ENCODE measurements at places on chromosomes 1 and 21.

GRCh38 chr1:42845866-42846256, 552 bp upstream of the ZNF691 start:
- no peak for DNase-seq

- no peak for DNase-seq
Observed at GRCh38 chr1:107858323-107858722, 106.7 kb downstream of the VAV3 start.

DNA sequence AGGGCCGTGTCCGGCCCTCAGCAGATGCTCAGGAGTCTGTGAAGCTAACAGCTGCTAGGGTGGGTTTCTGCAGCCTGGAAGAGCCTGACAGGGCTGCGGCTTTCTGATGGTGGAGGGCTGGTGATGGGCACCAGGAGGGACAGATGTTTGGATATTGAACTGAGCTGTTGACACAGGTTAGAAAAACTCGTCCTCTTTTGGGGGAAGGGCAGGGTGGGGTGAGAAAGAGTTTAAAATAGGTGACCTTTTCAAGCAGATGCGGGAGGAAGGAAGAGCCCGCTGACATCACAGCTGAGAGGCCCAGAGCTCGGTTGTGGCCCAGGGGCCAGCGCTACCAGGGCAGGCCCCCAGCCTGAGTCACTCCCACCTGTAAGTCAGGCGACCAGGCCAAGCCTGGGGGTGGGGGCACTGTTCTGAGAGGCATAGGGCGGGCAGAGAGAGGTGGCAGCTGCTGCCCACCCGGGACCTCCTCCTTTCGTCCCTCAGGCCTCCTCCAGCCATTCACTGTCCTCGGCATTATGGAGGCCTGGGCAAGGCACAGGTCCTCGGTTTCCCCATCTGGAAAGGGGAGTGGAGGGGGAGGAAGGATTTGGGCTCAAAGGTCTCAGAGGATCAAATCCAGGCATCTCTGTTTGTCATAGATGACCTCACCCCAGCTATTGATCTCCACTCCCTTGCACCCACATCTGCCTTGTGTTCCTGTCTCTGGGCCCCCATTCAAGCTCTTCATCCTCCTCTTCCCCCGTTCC, 32.3 kb upstream of the ID3 start:
- DNase-seq = peak; percentile 81

GRCh38 chr1:56457756-56458375, 121.5 kb downstream of the PLPP3 start:
- no peak for DNase-seq

DNA sequence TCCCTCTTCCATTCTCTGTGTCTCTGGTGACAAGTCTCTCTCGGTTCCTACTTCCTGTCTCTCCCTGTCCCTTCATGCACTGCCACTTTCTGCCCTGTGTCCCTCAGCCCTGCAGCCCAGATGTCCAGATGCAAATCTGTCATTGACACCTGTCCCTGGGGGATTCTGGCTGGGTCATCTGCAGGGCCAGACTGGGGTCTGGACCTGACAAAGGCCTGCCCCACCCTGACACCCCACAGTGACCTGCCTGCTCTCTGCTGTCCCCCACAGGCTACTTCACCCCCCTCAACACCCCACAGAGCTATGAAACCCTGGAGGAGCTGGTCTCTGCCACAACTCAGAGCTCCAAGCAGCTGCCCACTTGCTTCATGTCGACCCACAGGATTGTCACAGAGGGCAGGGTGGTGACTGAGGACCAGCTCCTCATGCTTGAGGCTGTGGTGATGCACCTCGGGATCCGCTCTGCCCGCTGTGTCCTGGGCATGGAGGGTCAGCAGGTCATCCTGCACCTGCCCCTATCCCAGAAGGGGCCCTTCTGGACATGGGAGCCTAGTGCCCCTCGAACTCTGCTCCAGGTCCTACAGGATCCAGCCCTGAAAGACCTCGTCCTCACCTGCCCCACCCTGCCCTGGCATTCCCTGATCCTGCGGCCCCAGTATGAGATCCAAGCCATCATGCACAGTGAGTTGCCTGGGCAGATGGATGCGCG, 7.2 kb downstream of the THEMIS2 start:
- DNase-seq = no peak

GRCh38 chr1:118890851-118891384, 97.2 kb downstream of the TBX15 start:
- DNase-seq = no peak

- DNase-seq = no peak
Observed at GRCh38 chr1:29800522-29800956, 564.2 kb downstream of the PTPRU start.

GRCh38 chr1:5829414-5829813, 162.8 kb downstream of the NPHP4 start:
- DNase-seq = no peak

DNA sequence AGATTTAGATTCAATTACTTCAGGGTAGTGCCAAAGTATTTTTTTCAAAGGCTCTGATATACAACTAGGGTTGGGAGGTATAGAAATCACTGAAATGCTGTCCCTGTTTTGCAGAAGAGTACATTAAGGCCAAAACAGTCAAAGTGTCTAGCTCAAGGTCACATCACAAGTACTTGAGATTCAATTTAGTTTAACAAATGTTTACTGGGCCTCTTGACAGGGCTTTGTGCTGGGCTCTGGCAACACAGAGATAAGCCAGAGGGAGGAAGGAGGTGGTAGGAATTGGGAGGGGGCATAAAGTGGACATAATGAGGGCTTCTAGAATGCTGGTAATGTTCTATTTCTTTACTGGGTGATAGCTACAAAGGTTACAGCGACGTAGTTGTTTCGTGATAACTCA, 2.3 kb upstream of the SLC9A1 start:
- DNase-seq = no peak

DNA sequence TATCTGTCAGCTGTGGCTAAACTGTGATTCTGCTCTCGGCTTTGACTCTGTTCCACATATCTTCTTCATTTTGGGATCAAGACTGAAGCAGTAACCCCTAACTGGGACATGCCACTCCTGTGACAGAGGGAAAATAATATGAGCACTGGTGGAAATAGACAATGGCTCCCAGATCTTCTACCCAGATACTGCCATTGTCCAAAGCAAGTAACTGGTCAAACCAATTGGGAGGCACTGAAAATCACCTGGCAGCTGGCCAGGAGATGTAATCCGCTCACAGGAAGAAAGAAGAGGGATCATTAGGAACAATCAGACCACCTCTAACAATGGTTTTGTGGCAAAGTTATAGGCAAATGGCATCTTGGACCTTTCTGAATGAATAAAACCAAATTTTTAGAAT, 10.7 kb downstream of the SNX7 start:
- DNase-seq = no peak

- DNase-seq = no peak
Observed at GRCh38 chr21:45586289-45586858, 44.1 kb upstream of the SLC19A1 start.

GRCh38 chr1:7768583-7768982, 2.5 kb upstream of the VAMP3 start:
- no peak for DNase-seq

DNA sequence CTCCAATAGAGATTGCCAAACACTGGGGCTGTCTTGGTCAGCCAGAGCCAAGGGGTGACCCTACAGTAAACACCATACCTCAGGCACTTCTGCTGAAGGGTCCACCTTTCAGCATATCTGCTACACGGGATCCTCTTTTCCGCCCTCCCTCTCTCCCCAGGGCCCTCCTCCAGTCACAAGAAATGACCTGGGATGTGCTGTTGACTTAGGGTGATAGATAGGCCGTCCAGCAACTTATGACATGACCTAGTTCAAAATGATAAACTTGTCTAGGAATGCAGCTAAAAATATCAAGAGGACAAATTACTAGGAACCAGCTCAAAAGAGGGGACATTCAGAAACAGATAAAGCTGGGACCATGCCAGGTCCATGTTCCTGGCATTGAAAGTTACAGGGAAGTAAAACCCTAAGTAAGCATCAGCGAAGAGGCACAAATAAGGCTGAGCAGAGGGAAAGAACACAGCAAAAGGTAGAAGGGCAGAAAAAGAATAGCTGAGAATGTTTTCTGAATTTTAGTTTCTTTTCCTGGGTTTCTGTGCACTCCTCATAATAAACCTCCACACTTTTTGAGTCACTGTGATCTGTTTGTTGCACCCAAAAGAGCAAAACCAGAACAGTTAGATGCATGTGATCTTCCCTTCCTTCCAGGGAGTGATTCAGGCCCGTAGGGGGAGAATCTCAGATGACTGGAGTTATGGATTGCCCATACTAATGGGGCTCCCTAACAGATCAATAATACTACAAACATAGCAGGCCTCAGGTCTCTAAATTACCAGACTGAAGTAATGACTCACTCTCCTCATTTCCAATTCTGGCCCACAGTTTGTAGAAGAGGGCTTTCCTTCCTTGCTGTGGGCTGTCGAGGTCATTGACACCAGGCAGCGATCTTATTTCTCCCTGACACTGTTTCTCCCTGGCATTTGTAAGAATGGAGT, 48.9 kb upstream of the F3 start:
- DNase-seq = no peak

DNA sequence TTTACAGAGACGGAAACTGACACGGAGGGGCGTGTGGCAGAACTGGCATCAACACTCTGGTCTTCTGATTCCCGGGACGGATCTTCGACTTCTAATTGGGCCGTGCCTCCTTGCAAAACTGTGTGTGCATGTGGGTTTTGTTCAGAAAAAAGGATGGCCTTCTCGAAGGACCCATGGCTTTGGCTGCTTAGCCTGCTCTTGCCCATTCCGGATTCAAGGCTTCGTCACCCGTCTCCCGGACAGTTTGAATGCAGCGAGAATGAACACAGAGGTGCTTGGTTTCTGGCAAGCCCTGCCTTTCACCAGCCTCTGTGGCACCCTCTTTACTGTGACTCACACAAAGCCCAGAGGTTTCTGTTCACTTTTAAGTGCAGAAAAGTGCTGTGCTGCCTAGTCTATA, 120.1 kb downstream of the PRDM2 start:
- DNase-seq = no peak

- DNase-seq = no peak
Observed at GRCh38 chr1:80468356-80468755, 1332.4 kb upstream of the ADGRL2 start.

- no peak for DNase-seq
Observed at GRCh38 chr1:20476265-20477038, 9.6 kb downstream of the CAMK2N1 start.

DNA sequence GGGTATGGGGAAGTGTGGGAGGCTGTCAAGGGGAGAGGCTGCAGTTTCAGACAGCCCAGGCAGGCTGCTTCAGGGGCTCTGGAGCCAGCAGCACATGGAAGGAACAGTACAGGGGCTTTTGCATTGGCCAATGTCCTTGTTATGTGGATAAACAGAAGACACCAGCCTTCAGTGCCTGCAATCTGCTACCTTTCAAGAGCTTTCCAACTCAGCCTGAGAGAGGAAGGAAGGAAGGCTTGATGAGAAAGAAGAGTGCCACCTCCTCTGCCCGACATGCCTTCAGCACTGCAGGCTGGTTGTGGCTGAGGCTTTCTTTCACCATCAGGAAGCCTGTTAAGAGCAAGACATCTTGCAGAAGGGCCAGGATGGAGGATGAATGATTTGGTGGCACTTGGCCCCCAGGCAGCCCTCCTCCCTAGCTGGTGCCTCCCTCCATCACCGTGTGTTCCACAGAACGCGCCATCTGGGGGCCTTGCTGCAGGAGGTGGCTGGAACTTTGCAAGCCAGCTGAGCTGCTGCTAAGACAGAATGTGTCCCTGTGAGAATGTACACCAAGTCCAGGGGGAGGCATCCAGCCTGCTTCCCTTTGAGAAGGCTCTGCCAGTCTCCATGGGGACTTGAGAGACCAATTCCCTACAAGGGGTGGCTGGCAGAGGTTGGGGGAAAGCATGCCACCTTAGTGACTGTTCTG, 372.4 kb upstream of the PROX1 start:
- no peak for DNase-seq

DNA sequence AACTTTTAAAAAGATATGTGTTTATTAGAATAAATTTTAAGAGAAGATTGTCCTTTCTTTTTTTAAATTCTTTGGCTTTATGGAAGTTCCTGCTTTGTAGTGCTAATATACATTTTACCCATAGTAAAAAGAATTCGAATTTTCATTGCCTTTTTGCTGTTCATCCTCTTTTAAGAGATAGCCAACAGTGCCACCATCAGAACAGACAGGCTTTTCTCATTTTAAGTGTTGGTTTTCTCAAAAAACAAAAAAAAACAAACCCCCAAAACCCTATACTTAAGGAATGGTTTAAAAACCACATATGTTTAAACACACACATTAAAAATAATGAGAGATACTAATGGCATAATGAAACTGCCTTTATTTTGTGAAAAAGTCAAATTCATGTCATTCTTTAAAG, 118.8 kb downstream of the NEK7 start:
- DNase-seq = no peak

DNA sequence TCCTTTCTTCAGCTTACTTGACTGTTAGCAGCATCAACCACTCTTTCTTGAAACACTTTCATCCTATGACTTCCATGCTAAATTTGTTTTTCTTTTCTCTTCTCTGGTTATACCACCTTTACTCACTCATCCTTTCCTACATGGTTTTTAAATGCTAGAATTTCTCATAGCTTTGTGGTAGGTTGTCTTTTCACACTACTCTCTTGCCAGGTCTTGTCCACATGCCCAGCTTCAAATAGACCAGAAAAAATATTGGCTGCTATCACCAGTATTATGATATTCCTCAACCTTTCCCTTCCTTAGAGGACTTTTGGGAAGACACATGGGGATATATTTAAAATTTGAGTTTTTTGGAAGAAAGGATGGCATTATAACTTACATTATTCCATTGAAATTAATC, 48.8 kb downstream of the PPP1R12B start:
- DNase-seq = no peak

DNA sequence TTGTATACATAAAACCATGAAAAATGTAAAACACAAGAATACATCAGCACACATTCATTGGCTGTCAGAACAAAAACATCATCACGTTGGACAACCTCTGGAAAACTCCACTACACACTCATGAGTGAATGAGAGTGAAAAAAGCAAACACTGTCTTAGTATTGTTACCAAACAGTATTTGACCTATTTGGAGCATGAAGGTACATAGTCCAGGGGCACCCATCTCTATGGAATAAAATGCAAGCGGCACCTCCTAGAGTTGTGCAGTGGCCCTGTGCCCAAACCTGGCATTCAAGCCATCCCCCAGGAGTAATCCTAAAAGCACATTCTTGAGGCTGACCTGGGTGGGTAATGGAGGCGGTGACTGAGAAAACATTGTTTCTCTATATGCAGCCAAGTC, 67.0 kb upstream of the SOD1 start:
- no peak for DNase-seq

DNA sequence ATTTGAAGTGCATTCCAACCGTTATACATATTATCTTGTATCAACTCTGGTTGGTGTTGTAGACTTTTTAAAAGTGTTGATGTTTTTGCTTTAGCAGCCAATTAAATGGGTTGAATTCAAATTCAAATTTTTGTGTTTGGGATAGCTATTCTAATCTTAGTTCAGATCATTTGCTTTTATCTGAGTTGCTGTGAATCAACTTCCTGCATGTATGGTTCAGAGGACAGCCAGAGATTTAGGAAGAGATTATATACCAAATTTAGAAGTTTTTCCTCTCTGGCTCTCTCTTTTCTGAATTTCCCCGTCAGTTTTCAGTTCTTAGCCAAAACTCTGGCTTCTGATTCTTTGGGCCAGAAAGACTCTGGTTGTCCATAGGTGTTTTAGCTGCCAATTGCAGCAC, 415.5 kb downstream of the NUF2 start:
- DNase-seq = no peak
